ENCODE measurements at places on chromosomes 11 and 22.

GRCh38 chr11:46455834-46456233 is 64.3 kb upstream of the CHRM4 start:
- DNase-seq = no peak

DNA sequence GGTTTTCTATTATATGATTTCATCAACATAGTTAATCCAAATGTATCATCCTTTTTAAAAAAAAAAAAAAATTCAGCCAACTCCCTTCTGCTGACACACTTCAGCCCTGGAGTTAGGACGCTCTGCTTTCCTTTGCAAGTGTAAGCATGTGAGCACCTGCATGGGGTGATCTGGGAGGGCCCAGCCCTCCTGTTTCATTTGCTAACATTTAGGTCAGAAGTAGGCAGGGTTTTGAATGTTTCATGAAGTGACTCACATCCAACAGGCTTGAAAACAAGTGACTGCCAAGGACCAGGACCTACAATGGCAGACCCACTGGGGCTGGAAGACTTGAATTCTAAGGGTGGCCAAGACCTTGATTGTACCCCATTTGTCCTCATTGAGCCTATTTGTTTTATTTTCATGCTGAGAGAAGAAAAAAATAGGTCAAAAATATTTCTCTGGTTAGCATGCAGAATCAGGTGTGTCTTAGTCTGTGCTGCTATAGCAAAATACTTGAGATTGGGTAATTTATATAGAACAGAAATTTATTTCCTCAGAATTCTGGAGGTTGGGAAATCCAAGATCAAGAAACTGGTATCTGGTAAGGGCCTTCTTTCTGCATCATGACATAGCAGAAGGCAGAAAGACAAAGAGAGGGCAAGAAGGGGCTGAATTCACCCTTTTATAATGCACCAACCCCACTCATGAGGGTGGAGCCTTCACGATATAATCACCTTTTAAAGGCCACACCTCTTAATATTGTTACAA is 137.6 kb downstream of the CD44 start:
- no peak for DNase-seq

- DNase-seq = no peak
Measured at GRCh38 chr22:23762842-23763578, at the start of gene C22orf15. TSS of gene C22orf15 (plus strand) at chr22:23762990. CDS start at chr22:23763307, 317 bp downstream.

- DNase-seq = peak; percentile 4
Measured at GRCh38 chr11:108592591-108593213, 866 bp downstream of the EXPH5 start.

DNA sequence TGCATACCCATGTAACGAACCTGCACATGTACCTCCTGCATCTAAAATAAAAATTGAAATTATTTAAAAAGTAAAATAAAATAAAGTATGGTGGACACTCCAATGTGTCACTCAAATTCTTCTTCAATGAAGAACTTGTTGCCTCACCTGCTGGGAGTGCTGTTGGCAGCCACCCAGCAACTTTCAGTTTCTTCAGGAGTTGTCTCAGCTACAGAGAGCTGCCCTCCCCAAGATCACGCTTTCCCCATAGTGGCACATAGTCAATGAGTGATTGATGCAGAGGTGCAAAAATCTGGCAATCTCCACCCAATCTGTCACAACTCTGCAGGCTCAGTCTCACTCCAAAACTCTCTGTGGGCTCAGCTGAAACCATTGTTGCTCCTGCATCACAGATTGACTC is 92.3 kb upstream of the C11orf87 start:
- no peak for DNase-seq

DNA sequence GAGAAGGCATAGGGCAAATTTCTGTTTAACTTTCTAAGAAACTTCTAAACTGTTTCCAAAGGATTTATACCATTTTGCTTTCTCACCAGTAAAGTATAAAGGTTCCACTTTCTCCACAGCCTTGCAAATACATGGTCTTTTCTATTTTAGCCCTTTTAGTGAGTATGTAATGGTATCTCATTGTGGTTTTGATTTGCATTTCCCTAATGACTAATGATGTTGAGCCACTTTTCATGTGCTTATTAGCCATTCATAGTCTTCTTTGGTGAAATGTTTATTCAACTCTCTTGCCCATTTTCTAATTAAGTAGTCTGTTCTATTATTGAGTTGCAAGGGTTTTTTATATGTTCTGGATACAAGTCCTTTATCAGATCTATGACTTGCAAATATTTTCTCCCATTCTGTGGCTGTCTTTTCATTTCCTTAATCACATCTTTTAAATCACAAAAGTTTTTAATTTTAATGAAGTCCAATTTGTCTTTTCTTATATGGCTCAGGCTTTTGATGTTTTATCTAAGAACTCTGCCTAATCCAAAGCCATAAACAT is 83.8 kb upstream of the KCNQ1OT1 start:
- DNase-seq = no peak

DNA sequence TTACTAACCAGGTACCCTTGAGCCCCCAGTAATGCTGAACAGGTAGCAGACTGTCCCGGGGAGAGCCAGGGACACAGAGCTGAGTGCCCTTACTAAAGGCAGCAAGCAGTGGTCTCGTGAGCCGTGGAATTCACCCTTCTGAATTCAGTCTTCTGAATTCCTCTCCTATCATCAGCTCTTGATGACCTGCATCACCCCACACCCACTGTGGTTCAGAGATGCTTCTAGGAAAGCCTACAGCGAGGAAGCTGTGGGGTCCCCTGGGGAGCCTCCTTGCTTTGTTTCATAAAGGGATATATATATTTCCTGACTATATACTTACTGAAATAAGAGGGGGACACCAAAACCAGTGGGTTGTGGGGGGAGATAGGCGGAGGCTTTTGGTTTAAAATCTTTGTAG is 2.6 kb downstream of the SPATA19 start:
- no peak for DNase-seq

DNA sequence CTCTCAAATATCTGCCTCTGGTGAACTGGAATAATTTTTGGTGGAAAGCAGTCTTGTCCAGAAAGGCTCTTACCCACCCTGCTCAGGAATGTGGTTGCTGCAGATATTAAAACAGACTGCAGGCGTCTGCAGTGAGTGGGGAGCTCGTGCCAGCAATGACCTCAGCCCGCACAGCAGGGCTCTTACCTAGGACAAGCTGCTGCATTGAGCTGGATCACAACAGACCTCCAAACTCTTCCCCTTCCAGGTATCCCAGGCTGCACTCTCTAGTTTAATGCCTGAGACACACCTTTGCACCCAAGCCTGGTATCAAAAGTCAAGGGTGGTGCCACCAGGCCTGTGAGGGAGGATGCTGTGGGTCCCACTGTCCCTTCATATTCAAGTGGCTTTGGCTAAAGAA is 69.7 kb upstream of the CDON start:
- no peak for DNase-seq

DNA sequence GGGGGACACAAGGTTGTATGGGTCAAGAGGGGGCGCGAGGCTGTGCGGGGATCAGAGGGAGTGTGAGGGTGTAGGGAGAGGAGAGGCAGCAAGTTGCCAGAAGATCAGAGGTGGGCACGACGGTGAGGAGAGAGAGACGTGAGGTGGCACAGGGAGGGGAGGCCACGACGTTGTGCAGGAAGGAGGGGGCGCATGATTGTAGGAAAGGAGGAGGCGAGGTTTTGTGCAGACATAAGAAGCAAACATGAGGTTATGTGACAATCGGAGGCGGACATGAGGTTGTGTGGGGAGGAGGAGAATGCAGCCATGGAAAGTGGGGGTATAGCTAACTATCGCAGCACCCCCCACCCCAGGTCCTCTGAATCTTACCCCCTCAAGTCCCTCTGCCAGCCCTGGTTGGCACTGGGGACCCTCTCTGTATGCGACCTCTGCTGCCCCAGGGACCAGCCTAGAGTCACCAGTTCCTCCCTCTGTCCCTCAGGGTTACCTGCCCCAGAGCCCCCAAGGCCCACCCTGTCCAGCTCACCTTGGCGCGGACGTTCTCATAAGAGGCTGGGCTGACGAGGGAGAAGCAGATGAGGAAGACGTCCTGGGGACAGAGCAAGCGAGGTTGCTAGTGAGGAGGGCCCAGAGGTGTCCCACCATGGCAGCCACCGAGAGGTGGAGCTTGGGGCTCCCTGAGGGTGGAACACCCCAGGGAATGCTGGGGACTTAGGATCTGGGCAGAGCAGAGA is 12.5 kb downstream of the RAC2 start:
- no peak for DNase-seq

DNA sequence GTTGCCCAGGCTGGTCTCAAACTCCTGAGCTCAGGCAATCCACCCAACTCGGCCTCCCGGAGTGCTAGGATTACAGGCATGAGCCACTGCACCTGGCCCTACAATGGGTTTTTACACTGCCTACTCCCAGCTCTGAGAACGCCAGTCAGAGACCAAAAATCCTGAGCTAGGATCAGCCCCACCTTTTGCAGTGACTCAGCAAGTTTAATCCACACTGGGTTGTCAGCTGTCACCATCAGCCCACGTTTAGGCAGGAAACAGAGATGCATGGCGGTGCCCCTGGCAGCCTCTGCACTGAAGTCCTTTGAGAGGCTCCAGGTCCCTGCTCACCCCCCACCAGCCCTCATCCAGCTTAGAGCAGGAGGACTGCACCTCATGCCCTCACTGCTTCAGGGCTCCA is 117.6 kb downstream of the ARHGAP8 start:
- no peak for DNase-seq

DNA sequence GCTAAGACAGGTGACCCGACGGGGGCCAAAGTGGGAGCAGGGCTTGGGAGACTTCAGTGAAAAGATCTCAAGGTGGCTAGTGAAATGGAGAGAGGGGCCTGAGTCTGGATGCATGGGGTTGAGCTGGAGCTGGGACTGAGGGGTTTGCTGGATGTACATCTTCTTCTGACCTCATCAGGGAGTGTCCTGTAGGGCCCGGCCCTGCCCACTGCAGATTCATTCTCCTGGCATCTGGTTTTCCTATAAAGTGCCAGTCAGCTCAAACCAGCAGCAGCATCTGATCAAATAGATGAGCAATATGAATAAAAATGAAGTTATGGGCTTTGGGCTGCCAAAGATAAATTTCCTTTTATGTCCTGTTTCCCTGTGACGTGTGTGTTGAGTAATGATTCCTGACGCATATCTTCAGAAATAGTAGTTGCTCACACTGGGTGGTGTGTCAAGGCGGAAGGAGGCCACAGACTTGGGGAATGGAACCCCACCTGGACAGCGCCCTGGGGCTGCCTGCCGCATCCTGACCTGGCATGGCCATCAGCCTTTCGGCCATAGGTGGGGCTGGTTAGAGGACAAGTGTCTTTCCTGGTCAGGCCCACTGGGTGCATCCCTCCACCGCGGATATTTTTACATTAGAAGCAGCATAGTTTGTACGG is 135.4 kb downstream of the OSBP2 start:
- DNase-seq = no peak
